ENCODE measurements at places on chromosomes 7 and 10. TPM values are rescaled to one million over a fixed set of nuclear protein-coding genes. Genes with fewer than 3 reads are reported as not detected.

MYOZ1 gene
- total RNA-seq: 2.2 TPM

CPEB3 gene
- 1.2 TPM for total RNA-seq

TFR2 gene
- 0.50 TPM for total RNA-seq

BTBD16 gene
- not detected for total RNA-seq

DNA sequence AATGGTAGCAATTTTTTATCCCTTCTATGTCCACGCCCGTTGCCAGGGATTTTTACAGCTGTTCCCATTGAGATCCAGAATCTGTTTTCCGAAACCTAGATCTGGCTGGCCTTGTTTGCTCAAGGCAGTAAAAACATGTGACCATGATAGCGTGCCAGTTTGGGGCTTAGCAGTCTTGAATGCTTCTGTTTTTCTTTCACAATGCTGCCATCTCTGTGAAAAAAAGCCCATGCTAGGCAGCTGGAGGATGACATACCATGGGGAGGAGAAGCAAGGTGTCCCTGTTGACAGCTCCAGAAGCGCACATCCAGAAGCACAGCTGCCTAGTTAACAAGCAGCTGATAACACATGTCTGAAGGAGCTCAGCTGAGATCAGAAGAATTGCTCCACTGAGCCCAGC is 2.2 kb upstream of the ZNF92 start:
- DNase-seq: no peak

DNA sequence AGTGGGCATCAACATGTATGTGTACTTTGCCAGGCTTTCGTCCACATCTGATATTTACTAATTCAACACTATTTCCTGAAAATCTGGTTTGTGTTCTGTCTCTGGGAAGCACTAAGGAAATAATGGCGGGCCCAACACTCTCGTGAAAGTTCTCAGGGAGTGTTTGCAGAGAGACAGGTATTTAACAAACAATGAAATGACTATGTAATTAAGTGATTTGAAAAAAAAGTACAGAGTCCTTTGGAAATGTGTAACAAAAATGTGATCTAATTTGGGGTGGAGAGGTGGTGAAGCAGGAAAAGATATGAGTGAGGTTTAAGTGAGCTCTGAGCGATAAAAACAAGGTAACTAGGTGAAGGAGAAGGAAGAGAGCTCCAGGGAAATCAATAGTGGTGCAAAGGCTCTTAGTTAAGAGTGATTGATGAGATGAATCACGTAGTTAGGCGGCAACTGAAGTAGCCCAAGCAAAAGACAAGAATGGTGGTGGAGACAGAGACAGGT is 95.3 kb upstream of the DNAJB12 start:
- no peak for DNase-seq

- no peak for DNase-seq
Measured at GRCh38 chr7:75847707-75848106, 31.1 kb upstream of the RHBDD2 start.

GRCh38 chr10:782751-783648 is 93.5 kb upstream of the DIP2C start:
- DNase-seq: no peak

DNA sequence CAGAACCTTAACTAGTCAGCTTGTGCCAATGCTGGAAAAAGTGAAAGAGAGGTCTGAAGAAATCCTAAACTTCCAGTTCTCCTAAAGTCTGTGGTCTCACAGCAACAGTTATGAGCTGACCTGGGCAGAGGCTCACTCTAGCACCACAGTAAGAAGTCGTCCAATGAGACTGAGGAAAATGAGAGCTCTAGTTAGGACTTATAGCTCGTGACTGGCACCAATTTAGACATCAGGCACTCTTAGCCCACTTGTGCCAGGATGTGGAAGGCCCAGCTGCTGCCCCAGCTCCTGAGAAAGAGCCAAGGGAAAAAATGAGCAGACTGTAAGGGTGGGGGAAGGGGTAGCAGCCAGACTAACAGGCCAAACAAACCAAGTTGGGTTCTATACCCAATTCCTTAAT is 7.6 kb downstream of the MMS19 start:
- no peak for DNase-seq

GRCh38 chr10:98088186-98088971 is 46.1 kb upstream of the R3HCC1L start:
- DNase-seq: no peak

- DNase-seq: no peak
Measured at GRCh38 chr7:32108651-32109050, 38.4 kb upstream of the PDE1C start.

DNA sequence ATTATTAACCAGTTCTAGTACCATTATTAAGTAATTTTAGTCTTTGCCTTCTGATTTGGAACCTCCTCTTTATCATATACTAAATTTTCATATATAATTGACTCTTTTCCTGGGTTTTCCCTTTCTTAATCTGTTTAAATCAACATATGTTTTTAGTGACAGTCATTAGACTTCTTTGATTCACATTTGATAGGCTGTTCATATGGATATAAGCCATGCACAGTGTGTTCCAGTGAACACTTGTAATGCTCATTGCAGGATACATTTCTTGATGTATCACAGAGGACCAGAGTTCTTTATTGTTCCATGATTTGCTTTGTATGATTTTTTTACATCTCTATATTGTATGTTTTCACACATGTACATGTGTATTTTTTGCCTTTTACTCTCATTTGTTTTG is 114.0 kb downstream of the MLLT10 start:
- DNase-seq: no peak

DNA sequence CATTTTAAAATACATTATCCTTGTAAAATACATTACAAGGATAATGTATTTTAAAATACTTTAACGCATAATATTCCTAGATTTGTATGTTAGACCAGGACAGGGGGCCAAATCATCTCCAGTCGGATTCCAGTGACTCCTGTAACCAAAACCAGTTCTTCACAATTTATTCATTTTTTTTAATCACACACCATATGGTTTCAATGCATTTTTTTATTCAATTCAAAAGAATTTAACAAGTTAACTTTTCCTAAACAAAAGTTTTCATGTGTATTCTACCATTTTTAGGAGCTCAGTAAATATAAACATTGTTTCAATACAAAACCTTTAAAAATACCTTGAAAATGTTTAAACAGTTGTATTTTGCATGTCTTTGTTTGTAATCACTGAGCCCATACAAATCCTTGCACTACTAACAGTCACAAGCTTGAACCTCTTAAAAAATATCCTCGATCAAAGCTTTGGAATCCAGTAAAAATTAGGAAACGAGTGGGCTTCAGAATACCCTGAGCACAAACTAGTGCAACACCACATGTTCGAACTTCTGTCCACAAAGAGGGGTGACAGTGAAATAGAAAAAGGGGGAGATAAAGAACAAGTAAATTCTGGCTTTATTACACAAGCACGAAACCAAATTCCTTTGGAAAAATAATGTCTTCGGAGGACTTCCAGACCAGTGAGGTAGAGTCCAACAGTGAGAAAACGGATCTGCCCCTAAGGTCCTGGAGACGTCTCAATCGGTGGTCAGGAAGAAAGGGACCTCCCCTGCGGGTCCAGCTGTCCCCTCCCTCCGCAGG is 1.6 kb downstream of the CCDC71L start:
- peak; percentile 27 for DNase-seq

GRCh38 chr7:45700556-45700955 is 126.4 kb downstream of the ADCY1 start:
- DNase-seq: no peak

- DNase-seq: no peak
Measured at GRCh38 chr10:99115703-99116102, 119.9 kb downstream of the HPSE2 start.

DNA sequence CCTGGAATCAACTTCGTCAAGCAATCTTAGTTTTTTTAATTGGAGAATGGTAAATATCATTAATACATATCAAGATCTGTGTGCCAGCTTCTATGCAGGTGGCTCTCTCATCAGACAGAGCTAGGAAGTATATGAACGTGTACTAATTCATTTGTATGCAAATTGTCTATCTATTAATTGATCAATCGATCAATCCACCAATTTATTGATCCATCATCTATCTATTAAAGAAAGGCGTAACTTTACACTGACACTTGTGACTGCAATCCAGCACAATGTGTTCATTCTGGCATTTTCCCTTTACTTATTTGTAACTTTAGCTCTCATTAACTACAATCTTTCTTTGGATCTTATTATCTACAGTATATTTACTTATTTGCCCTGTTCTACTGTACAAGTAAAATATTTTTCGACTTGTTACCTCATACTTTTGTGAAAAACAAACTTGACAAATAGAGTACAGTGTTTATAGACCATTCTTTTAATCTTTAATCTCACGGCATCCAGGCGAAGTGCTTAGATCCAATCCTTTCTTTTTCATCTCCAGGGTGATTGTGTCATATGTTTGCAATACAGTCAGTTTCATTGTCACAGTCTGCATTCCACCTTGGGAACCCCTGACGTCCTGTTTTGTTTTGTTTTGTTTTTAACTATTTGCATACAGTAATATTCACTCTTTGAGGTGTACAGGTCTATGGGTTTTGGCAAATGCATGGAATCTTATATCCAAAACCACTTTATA is 22.0 kb upstream of the GHRHR start:
- no peak for DNase-seq

DNA sequence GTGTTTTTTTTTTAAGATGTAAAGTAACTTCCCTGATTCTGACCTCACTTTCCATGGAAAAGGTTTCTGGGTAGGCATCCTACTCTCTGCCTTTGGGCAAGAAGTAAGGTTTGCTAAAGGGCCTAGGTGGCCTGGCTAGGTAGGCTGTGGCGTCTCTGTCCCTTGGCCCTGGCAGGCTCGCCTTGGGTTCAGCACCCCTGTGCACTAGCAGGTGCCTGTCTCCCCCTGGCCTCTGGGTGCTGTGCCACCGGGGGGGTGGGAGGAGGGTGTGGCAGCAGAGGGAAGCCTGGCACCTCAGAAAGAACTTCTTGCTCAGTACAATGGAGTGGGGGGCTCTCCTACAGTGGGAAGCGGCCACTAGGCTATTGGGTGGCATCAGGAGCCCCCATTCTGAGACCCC is 14.0 kb downstream of the TECPR1 start:
- DNase-seq: no peak

All from astrocyte (in vitro differentiated cells and primary cell).